ENCODE measurements at places on chromosomes 3 and 15.
A peak's percentile ranks its signal among the peaks of the same experiment; 100 is the strongest.

- DNase-seq = no peak
- H3K4me3 ChIP-seq = no peak overlapping the region
- H3K27ac ChIP-seq = no peak overlapping the region
- peaks cover 3% of the 10 kb centered on the region for H3K27me3 ChIP-seq
- H3K4me1 ChIP-seq = no peaks in the 10 kb centered on the region
Observed at GRCh38 chr3:3792391-3792790, 6.8 kb upstream of the LRRN1 start.

DNA sequence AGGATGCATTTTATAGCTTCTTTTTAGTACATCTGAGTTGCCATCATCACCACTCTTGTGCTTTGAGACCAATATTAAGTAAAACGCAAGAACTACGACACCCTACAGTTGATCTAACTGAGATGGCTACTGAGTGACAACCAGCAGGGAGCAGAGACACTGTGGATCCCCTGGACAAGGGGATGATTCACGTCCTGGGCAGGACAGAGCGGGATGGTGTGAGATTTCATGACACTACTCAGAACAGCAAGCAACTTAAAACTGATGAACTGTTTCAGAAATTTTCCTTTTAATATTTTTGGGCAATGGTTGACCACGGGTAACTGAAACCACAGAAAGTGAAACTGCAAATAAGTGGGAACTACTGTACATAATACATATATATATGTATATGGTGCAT lies 299.2 kb downstream of the ADAMTS17 start:
- H3K27ac ChIP-seq = no peak overlapping the region
- peaks cover 4% of the 10 kb centered on the region for H3K27me3 ChIP-seq
- DNase-seq = no peak
- H3K4me1 ChIP-seq = peaks cover 10% of the 10 kb centered on the region
- H3K4me3 ChIP-seq = no peak overlapping the region

- no peaks in the 10 kb centered on the region for H3K36me3 ChIP-seq
- no peak for DNase-seq
- H3K27me3 ChIP-seq = peaks cover 14% of the 10 kb centered on the region
- H3K4me1 ChIP-seq = peaks cover 26% of the 10 kb centered on the region
- H3K4me3 ChIP-seq = no peak overlapping the region
Observed at GRCh38 chr3:10432156-10432845, 73.1 kb downstream of the ATP2B2 start.

DNA sequence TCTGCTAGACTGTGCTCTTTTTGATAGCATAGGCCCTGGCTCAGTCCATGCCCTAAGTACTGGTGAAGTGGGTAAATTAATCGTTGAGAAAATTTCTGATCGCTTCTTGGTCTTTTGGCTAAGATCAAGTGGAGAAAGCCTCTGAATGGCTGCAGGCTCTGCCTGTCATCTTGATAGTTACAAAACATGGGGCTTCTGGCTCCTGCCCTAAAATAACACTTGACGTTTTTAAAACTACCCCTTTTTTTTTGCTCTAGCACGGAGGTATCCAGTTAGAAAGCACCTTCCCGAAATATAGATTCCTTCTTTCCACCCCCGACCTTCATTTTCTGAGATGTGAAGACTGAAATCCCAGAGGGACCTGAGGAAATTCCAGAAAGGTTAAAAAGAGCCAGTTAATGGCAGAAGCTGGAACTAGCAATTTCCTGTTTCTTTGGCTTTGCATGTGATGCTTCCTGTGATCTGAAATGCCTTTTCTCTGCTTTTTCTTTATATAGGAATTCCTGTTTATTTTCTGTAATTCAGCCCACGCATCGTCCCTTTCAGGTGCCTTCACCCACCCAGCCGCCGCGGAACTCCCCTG lies 799 bp upstream of the C2CD4B start:
- no peaks in the 10 kb centered on the region for H3K36me3 ChIP-seq
- peaks cover 74% of the 10 kb centered on the region for H3K27me3 ChIP-seq
- no peak overlapping the region for H3K27ac ChIP-seq
- peaks cover 17% of the 10 kb centered on the region for H3K4me1 ChIP-seq
- no peak for DNase-seq

DNA sequence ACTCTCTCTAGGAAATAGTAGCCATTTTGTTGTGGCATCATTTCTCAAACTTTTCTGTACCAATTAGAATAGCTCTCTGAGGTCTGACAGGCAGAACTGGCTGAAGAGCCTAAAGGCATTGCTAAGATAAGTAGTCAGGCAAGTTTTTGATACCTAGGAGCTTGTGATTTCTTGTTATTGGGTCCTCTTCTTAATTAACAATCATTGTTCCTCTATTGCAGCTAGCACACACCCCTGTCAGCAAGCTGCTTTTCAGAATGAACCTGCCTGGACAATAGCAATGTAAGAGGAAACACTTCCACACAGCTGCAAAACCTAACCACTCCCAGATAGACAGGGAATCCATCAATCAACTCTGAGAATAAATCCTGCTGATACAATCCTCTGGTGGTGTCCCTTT lies 403.9 kb upstream of the TBL1XR1 start:
- DNase-seq = no peak
- H3K4me1 ChIP-seq = peaks cover 48% of the 10 kb centered on the region
- H3K36me3 ChIP-seq = peaks cover 10% of the 10 kb centered on the region
- no peaks in the 10 kb centered on the region for H3K27me3 ChIP-seq

GRCh38 chr3:16326724-16327349 lies 61.8 kb downstream of the OXNAD1 start:
- DNase-seq = no peak
- H3K27ac ChIP-seq = peak overlapping the region; percentile 22
- peaks cover 3% of the 10 kb centered on the region for H3K27me3 ChIP-seq
- peaks cover 20% of the 10 kb centered on the region for H3K4me1 ChIP-seq

DNA sequence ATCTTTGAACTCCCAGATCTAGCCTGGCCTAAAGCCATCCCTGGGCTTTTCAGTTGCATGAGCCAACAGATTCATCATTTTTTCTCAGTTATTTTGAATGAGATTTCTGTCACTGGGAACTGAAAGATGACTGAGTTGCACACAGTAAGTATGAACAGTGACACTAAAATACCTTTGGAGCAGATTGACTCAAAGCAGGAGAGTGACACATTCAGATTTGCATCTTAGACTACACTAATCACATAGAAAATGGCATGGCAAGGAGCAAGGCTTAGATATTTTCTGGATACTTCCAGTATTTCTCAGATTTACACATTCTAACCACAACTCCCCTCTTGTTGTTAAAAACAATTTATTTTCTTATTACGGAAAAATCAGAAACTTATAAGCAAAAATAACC lies 32.8 kb downstream of the SEC62 start:
- H3K27me3 ChIP-seq = no peaks in the 10 kb centered on the region
- H3K27ac ChIP-seq = no peak overlapping the region
- no peak for DNase-seq
- peaks cover 6% of the 10 kb centered on the region for H3K4me1 ChIP-seq
- no peak overlapping the region for H3K4me3 ChIP-seq

- H3K27ac ChIP-seq = no peak overlapping the region
- no peaks in the 10 kb centered on the region for H3K4me1 ChIP-seq
- no peak overlapping the region for H3K4me3 ChIP-seq
- DNase-seq = no peak
- H3K27me3 ChIP-seq = no peaks in the 10 kb centered on the region
- no peaks in the 10 kb centered on the region for H3K36me3 ChIP-seq
Observed at GRCh38 chr15:22262613-22263020, 182.3 kb downstream of the OR4M2 start.
